H7 (cell line): ENCODE measurements at places on chromosomes 7 and 10.

- no peak for DNase-seq
Measured at GRCh38 chr10:15824498-15824897, 35.8 kb downstream of the MINDY3 start.

GRCh38 chr7:26346611-26347203 lies 55.0 kb downstream of the SNX10 start:
- no peak for DNase-seq

GRCh38 chr10:132397671-132398565 lies 918 bp downstream of the PWWP2B start:
- peak; percentile 78 for DNase-seq

DNA sequence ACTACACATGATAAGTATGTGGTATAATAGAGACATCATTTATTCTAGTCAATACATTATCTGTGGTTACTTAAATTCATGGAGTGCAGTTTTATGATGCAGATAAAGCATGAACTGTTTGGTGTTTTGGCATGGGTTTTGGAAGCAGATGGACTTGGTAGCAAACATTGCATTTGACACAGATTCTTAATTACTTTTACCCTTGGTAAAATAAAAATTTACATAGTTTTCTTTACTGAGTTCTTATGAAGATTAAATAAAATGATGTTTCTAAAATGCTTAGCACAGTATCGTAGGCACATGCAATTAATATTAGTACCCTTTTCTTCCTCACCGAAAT lies 92.0 kb downstream of the ABCA13 start:
- DNase-seq: no peak

DNA sequence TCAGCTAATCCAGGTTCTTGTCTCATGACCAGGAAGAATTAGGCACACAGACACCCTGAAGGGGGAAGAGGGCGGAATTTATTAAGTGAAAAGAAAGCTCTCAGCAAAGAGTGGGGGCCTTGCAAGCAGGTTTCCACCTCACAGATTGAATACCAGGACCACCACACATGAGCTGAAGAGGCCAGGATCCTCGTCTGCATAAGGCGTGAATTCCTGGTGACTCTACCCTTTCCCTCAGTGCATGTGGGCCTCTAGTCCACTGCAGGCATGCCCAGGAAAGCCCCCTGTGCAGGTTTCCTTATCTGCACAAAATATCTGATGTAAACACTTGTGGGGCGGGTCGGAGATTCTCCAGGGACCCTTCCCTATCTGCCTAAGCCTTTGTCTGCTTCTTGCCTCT lies 782.1 kb upstream of the LRRN3 start:
- DNase-seq: no peak

- no peak for DNase-seq
Measured at GRCh38 chr7:71601851-71602250, 469.9 kb downstream of the GALNT17 start.

- no peak for DNase-seq
Measured at GRCh38 chr10:15067154-15067553, 21.4 kb downstream of the ACBD7 start.

- DNase-seq: no peak
Measured at GRCh38 chr7:84912018-84912417, 274.8 kb downstream of the SEMA3D start.

DNA sequence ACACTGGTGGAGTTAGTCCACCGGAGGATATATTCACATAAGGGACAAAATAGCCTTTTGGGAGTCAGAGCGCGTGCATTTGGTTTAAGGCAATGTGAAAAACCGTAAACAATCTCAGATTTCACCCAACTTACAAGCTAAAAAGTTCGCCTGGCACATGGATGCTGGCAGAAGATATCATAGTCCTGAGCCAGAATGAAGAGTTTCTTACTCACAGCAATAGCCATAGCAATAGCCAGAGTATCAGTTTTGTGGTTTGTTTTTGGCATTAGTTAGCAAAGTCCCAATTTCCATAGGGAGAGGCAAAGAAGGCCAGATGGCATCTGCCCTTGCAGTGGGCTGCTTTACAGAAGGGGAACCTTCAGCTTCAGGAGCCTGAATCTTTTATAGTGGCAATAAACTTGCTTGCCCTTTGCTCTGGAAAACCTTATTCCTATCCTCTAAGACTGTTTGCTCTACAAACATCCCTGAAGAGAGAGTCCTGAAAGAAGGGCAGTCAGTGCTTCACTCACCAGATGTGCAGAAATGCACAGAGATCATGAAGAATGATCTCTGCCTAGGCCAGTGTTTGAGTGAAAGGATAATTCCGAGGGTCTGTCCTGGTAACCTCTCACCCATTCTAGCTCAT lies 28.7 kb upstream of the RSBN1L start:
- no peak for DNase-seq

DNA sequence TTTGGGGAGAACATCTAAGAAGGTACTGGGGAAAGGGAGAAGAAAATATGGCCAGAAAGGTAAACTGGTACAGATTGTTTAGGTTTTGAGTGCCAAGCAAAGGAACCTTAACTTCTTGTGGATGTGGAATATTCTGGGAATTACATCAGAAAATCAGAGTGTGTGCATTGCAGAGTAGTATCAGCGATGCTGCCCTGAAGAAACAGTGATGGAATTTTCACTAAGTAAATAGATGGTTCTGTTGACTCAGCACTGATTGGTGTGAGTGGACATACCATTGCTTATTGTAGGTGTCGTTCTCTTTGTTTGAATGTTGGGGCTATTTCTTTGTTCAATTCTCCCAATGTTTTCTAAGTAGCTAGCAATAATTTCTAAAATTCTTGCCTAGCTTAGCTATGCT lies 24.4 kb upstream of the AKR1B1 start:
- no peak for DNase-seq

DNA sequence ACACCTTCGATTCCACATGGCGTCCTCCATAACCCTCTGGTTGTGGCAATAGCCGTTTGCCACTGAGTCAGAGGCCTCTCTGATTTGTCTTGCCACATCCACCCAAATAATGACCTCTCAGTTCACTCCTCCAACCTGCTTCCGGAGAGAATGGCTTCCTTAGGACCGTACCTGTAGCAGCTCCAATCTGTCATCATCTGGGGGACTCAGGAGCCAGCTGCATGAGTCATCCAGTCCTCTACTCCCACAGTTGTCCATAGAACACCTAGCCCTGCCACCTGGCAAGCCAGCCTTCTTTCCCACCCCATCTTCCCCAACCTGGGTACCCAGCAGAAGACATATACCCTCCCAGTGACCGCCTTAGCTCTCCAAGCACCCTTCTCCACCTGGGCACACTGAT lies 64.4 kb upstream of the MXI1 start:
- no peak for DNase-seq

DNA sequence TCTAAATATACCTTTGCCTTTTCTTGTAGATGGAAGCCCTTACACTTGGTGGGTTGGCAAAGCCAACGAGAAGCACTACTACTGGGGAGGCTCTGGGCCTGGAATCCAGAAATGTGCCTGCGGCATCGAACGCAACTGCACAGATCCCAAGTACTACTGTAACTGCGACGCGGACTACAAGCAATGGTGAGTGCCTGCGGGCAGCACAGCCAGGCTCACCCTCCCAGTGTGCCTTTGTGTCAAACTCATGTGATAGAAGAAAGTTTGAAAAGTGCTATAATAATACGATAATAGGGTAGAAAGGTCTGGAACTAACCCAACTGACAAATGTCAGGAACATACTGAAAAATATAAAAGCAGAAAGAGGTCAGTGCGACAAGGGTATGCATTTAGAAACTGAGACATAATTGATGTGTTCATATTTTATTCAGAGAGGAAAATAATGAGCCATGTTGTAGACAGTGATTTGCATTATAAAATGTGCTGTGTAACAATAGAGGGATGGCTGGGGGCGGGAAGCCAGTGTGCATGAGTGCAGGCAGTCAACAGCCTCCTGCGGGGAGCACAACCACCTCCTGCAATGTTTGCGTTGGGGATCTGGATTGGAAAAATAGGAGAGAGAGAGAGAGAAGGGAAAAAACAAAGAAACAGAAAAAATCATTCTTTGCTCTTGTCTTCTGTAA lies 686.9 kb upstream of the C7orf33 start:
- no peak for DNase-seq

DNA sequence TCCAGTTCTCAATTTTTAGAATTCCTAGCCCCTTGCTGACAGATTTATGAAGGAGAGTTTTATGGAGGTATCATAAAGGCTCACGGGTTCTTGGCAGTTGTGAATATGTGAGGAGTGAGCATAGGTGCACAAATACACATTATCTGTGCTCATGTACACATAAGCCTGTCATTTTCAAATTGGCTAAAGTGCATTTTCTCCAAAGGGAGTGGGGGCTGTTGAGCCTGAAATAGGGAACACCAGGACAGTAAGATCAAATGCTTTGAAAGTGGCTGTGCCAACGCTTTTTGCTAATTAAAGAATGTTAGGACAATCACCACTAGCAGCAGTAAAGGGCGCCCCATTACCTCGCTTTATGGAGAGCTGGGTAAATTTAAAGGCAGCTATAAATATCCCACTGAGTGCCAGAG lies 8.3 kb upstream of the LRRC4 start:
- DNase-seq: no peak

DNA sequence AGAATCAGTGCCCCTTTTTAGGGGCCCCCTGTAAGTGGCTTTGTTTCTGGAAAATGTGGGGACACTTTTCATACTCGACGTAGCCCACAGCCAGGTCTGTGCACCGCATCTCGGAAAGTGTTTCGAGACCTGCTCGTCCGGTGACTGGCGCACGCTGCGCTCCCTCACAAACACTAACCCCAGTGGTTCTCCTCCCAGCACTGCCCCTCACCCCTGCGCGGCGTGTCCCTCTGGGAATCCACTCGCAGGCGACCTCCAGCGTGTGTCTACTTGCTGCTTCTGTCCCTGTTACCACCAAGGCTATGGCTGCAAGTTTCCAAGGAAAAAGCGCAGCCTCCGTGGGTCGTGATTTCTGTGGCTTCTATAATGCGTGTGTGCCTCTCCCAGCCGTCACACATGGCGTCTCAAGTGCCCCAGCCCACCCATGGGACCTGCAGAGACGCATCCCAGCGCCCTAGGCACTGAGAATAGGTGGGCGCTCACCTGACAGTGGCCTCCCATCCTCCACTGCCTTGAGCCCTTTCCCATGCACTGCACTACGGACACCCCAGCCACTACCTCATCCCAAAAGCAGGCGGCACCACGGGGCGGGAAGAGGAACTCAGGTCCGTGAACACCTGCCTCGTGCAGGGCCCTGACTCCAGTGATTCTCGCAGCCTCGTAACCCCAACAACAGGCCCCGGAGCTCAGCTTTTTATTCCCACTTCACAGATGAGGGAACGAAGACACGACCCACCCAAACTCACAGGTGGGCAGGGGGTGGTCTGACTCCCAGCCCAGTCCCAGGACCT lies 49.3 kb downstream of the PTPRN2 start:
- DNase-seq: no peak

- no peak for DNase-seq
Measured at GRCh38 chr10:110805292-110805691, 66.4 kb upstream of the PDCD4 start.

DNA sequence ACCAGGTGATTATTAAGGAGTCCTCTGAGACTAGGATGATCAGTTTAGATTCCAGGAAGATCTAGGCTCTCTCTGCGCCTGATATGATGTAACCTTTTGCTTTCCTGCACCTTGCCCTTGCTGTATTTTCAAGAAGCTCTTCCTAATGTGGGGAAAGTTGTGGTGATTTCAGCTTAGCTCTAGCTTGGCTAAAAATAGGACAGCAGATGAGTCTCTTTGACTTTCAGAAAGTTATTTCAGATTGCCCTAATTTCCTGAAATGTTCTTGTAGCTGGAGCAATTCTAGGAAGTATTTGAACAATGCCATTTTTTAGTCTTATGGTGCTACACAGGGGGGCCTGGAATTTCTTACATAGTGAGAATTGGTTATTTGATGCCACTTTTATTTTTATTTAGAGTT lies 3.8 kb downstream of the LCOR start:
- no peak for DNase-seq

DNA sequence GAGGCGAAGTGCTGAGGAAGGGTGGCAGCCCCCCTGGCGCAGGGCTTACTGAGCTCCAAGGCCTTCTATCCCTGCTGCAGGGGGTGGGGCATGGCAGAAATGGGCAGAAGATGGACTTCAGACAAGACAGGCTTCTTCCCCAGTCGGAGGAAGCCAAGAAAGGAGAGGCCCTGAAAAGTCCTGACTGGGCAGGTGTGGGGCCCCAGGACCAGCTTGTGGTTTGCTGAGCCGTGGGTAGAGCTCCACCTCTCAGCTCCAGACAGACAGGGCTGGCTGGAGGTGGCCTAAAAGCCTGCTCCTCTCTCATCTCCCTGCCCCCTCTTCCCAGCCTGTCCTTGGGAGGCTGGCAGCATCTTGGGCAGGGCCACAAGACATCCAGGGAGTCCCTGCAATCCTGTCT lies 67.7 kb downstream of the C10orf105 start:
- no peak for DNase-seq

GRCh38 chr7:151869968-151870918 lies 6.7 kb downstream of the PRKAG2 start:
- DNase-seq: no peak
